Mesenteric fat pad (tissue), 1 donor: ENCODE measurements at places on chromosomes 16 and 17. TPM values are rescaled to one million over a fixed set of nuclear protein-coding genes. Genes with fewer than 3 reads are reported as not detected.

OR2C1 gene
- not detected for total RNA-seq

GINS2 gene
- total RNA-seq = 0.32 TPM

TUBB3 gene
- 4.2 TPM for total RNA-seq

PPP1R27 gene
- total RNA-seq = not detected

TMEM97 gene
- total RNA-seq = 3.1 TPM

CLEC19A gene
- total RNA-seq = not detected

NPIPA2 gene
- 7.4 TPM for total RNA-seq

DUS2 gene
- 17.4 TPM for total RNA-seq

FBXO39 gene
- 0.90 TPM for total RNA-seq

GRAP gene
- 5.9 TPM for total RNA-seq

TMEM92 gene
- not detected for total RNA-seq

LASP1 gene
- total RNA-seq = 172 TPM

MSLN gene
- not detected for total RNA-seq

AHSP gene
- total RNA-seq = not detected

TERB1 gene
- total RNA-seq = not detected

CAPN15 gene
- total RNA-seq = 49.2 TPM
